ENCODE measurements at places on chromosomes 11 and 22.
A peak's percentile ranks its signal among the peaks of the same experiment; 100 is the strongest.

DNA sequence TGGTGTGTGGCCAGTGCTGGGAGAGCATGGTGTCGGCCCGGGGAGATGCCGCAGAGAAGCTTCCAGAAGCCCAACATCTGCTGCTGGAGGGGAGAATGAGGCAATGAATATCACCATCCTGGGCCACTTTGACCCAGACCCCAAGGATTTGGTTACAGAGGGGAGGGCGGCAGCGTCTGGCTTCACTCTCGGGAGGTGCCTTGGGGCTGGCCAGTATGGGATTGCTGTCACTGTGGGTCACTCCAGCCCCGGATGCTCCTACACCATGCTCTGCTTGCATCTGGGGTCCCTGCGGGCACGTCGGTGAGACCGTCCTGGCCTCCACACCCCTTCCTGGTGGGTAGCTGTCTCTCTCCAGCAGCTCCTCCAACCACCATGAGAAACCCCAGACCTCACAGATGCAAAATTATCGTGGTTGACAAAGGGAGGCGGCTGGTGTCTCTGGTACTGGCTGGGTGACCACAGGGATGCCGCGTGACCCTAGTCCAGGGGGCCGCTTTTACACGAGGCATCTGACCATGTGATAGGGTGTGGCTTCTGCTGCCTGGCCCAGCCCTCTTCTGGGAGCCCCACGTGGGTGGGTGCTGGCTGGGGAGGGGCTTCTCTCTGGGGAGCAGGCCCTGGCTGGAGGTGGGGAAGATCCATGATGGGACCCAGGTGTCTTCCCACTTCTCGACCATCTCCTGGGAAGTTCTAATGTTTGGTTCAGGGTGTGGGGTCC is 5.7 kb downstream of the KCNQ1 start:
- no peak for DNase-seq

GRCh38 chr22:20558534-20558933 is 51.1 kb downstream of the MED15 start:
- DNase-seq, result no peak

GRCh38 chr11:44634401-44635281 is 69.2 kb downstream of the CD82 start:
- DNase-seq, result no peak

DNA sequence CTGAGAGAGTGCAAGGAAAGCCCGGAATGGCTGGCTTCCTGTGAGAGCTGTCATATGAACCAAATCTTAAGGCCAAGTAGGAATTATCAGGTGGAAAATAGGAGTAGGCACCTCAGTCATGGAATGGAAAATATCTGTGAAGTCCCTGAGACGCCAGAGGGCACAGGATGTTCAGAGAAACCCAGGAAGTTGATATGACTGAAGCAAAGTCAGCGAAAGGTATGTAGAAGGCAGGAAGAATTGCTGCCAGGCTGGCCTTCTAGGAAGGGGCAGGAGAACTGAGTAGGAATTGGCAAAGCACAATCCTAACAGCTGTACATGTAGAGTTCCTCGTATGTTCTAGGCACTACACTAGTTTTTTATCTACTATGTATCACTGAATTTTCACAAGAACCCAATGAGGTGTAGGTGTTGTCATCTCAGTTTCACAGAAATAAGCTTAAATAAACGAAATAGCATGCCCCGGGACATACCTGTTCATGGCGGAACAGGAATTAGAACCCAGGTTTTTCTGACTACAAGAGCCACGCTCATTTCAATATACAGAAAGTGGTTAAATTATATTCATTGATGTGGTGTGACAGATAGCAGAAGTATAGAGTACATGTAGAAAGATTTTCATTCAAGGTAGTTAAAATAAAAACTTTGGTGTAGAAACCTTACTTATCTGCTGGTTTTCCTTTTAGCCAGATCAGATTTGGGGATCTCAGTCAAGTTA is 17.0 kb downstream of the HMGXB4 start:
- no peak for DNase-seq

DNA sequence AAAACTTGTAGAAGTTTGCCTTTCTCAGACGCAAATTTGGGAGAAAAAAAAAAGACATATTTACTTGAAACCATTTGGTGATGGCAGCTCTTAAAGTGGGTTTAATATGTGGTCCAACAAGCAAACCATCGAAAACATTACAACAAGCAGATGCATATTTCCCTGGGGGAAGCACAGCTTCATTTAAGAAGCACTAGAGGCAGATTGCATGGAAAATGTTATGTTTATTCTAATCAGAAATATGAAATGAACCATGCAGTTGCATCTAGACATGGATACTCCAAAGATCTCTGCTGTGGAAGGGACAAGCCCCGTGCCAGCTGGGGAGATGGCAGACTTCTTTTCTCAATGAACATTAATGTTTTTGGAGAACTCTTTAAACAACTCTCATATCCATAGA is 57.4 kb upstream of the PARVA start:
- no peak for DNase-seq

DNA sequence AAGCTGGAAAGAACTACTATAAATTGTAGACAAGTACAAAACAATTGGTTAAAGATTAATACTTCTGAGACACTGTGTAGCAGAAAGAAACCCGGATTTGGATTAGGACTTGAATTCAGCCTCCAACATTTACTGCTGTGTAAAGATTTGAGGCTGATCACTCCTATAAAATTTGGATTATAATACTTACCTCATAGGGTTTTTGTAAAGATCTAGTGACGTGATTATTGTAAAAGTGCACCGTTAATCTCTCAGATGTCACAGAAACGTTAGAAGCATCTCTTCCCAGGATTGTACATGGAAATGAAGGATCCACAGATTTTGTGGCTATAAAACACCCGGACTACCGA is 323 bp upstream of the HIKESHI start:
- no peak for DNase-seq

DNA sequence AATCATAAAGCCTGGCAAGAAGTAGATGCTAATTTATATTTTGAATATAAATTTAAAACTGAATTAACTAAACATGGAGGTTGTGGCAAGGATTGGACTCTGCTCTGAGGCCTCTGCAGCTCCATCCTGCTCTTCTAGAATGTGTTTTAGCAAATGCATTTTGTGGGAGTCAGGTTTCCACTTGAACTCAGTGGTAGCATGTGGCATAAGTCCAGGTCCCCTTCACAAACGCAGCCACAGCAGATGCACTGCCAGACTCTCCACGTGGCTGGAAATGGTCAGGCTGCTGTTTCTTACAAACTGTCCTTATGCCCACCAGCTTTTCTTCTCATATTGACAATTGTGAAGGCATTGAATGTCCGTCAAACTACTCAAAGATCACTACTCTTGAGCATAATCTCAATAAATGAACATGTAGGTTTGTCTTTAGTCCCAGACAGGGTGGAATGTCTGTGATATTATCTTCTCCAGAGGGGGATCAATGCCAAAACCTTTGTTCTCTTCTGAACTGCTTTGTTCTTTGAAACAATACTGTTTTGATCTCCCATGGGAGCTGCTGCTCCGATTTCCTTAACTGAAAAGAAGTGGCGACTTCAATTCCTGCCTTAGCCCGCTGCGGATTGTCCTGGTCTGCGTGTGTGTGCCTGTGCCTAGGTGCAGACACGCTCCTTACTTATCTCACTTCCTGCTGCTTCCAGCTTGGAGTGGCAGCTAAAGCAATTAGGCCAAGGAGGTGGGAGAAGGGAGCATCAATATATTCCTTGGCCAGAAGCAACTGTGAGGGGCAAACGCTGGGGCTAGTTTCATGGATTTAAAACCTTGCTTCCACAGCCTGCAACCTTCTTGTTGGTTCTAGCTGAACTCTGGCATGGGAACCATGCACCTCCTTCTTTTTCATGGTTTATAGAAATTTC is 24.2 kb downstream of the EIF4G2 start:
- DNase-seq, result no peak

DNA sequence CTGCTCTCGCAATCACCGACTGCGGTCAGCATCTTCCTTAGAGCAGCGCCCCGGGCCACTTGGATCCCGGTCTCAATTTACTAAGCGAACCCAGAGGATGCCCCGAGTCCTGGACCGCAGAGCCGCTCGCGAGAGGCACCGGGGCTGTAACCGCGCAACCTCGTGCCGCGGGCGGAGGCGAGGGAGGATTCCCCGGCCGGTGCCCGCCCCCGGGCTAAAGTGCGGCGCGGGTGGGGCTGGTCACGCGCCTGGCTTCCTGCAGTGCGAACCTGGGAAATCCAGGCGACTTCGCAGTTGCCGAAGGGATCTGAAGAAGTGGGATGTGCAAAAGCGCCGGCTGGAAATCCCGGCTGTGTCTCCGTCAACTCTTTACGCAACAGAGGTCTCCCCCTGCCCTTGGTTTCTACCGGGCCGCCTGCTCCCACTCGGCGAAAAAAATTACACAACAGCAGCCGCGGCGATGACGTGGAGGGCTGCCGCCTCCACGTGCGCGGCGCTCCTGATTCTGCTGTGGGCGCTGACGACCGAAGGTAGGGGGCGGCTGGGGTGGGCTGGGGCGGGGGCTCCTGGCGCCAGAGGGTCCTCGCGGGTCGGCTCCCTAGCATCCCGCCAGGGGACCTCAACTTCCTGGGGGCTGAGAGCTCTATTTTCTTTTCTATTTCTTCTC is at the start of gene NCR3LG1:
Gene NCR3LG1, plus strand, starts transcription at position 291 of the 667 bp plus-strand sequence. Its CDS starts 170 bp downstream, at position 461.
- DNase-seq, result peak; percentile 17

DNA sequence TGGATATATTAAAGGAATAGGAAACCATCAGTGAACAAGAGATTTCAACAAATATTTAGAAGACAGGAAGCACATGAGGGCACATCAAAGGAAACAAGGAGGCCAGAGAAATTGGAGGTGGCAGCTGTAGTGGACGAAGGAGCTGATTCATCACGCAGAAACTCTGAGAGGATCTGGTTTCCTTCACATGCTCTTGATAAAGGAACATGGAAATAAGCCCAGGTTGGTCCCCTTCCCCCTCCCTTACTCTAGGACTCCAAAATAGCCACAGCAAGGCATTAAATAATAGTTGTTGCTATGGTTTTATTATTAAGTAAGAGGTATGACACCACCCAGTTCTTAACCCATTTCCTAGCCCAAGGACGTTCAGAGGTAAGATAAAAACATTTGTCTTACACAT is 11.3 kb downstream of the IZUMO1R start:
- DNase-seq, result no peak

- DNase-seq, result no peak
Observed at GRCh38 chr11:32015427-32015826, 75.4 kb upstream of the RCN1 start.

GRCh38 chr11:60264644-60265043 is 15.8 kb upstream of the MS4A4A start:
- no peak for DNase-seq

DNA sequence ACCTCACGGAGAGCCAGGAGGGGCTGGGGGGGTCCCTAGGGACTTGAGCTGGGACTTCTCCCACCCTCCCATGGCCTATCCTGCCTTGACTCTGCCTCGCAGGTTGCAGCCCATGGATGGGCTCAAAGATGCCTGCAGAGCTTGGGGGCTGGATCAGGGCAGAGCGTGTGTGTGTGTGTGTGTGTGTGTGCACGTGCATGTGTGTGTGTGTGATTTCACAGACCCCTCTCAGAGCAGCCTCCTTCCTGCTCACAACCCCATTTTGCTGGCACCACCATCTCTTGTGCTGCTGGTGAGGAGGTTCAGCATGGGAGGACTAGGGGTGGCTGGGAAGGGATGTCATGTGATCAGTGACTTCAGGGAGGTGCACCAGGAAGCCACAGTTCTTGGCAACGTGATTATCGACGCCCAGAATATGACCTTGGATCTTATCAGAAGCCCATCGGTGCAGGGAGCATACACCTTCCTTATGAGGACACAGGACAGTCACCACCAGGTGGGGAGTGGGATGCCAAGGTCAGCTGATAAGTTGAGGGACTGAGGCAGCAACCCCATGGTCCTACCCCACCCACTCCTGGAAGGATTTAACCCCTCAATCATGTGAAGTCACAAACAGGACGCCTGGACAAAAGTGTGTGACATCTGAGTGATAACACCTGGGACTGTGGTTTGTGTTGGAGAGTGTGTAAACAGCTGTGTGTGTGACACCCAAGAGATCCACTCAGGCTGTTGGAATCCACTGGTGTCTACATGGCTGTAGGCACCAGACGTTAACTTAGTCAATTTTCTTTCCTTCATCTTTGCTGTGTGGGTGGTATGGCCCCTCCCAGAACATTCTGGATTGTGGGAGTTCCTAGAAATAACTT is 1.8 kb upstream of the NAALADL1 start:
- DNase-seq, result no peak

DNA sequence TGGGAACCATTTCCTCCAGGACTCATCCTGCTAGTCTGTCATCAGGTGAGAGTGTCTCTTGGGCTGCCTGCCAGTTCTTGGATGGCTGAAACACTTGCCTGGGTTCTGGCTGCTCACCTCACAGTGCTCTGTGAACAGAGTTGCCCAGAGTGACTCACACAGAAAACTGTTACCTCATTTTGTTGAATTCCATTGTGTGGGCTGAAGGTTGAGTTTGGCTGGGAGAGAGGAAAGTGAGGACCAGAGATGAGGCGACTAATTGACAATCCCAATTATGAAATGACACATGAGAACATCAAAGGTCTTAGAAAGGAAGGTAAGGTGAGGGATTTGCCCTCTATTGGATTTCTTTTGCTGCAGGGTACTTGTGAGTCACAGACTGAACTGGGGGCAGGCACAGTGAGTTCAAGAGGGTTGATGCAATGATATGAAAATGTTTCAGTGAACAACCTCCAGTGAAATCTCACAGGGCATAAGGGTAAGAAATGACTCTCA is 20.2 kb upstream of the CALCB start:
- DNase-seq, result peak; percentile 43

GRCh38 chr11:113272281-113272680 is 42.1 kb upstream of the TTC12 start:
- DNase-seq, result no peak
